ENCODE measurements at places on chromosomes 2 and 18. TPM values are rescaled to one million over a fixed set of nuclear protein-coding genes. Genes with fewer than 3 reads are reported as not detected.

Gene CDCA7
- total RNA-seq: 48.5 TPM

Gene MC5R
- total RNA-seq: not detected

Gene ADAM23
- total RNA-seq: 9.5 TPM

Gene NDUFB3
- 141 TPM for total RNA-seq

Gene MEP1B
- 0.06 TPM for total RNA-seq

Gene ZDBF2
- 1.2 TPM for total RNA-seq

Gene C2orf78
- total RNA-seq: not detected

Gene PROM2
- total RNA-seq: not detected

Gene SAG
- not detected for total RNA-seq

Gene ALPP
- 0.56 TPM for total RNA-seq

Gene MYOM1
- total RNA-seq: 0.25 TPM
